ENCODE measurements at places on chromosomes 5 and 9.

DNA sequence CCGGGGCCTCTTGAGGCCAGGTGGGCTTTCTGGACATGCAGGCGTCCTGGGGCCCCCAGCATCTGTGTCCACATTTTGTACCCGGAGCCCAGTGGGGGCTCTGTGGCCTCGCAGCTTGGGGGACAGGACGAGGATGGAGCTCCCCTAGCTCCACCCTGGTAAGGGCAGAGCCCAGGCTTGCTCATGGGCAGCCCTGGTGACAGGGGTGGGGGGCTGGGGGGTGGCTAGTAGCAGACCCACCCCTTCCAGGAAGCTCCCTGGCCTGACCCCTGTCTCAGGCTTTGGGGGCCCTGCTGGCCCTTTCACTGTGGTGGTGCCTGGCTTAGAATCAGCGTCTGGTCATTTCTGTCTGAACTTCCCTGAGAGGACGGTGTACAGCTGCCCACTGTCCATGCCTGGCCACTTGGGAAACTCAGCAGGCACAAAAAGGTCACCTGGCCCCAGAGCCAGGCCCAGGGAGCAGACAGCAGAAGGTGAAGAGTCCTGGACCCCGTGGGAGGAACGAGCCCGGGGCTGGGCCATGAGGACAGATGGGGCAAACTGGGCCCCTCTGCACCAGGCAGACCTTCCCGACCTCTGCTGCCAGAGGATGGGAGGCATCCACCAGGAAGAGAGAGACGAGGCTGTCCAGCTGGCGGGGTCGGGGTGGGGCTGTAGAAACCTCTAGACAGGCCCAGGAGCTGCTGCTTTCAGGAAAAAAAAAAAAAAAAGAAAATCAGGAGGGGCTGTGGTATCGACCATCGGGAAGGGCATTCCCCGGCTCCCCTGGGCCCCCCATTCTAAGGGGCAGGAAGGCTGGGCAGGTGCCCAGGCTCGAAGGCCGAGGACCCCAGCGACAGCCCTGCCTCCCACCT, 52.8 kb downstream of the EXD3 start:
- DNase-seq, result no peak

DNA sequence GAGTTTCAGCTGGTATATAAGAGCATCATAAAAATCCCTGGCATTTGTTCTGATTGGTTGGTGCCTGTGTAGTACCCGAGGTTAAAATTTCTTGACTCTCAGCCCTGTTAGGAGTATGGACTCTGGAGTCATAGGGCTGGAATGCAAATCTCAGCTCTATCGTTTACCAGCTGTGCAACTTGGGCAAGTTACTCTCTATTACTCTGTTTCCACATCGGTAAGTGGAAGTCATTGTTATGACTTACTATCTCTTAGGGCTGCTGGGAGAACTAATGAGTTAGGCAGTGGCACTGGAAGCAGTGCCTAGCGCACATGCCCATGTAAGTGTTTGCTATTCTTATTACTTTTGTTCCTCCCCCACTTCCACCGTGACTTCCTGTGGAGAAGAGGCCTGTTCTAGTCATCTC, 141.6 kb downstream of the BOD1 start:
- DNase-seq, result no peak

GRCh38 chr9:125479846-125480615, 218.4 kb downstream of the GAPVD1 start:
- no peak for DNase-seq

DNA sequence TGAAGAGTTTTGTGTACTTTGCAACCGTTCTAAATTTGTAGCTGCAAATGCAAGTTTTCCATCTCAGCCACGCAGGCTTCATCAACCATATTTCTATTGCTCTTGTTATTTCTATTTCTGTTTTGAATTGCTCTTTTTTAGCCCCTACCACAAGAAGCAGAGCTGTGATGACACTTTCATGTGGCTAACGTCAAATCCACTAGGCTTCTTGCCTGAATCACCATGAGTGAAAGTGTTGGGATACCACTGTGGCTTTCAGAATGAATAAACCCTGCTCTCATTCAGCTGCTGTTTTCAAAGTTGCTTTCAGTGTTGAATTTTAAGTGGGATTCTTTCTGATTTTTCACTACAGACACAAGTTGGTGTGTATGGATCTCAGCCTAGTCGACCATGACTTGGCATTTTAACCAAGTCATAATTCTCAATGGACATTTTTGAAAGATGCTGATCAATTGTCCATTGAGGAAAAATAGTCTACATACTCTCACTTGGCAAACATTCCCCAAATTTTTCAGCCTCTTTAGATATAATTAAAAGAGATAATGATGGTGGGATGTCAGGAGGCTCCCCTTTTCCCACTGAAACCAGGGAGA, 41.0 kb upstream of the MTAP start:
- no peak for DNase-seq

DNA sequence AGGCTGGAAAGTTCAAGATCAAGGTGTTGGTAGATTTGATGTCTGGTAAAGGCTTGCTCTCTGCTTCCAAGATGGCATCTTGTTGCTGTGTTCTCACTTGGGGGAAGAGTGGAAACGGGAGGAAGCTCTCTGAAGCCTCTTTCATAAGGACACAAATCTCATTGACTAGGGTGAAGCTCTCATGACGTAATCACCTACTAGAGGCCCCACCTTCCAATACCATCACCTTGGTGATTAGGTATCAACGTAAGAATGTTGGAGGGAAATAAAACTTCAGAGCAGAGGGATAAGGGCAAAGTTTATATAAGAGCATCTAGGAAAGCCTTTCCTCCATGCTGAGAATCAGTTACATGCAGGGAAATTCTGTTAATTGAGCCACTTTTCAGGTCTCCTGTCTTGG, 15.4 kb upstream of the KLF9 start:
- DNase-seq, result no peak

DNA sequence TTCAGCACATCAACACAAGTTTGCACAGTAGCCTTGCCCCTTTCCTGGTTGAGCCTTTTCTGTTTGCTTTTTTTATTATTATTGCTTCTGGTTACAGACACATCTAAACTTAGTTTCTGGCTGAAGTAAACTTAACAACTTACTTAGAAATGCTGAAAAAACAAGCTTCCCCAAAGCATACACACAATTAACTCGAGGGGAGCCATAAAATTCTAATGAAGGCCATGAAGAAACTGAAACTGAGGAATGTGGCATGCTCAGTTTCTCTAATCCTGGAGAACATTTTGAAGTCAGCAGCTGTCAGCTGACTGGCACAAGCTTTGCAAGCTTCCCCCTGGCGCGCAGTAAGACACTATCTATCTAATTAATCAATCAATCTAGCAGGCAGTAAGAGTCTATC, 3.7 kb downstream of the MYO10 start:
- no peak for DNase-seq
